ENCODE measurements at places on chromosomes 5 and 9.

DNA sequence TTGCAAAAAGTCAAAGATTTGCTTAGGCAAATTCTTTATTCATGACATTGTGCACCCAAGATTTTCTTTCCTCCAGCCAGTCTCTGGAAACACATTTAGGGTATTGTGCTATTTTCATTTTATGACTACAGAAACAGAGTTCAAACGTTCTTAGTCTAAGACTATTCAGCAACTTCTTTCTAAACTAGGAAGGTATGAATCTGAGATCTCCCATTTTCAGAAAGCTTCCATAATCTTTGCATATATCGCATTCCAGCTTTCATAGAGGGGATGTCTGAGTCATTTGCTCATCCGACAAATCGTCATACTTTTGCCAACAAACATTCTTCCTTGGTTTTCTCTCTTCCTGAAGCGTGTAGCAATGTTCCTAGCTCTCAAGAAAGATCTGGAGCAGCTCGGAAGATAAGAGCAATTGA, 1.6 kb upstream of the PAPPA start:
- DNase-seq, result no peak

DNA sequence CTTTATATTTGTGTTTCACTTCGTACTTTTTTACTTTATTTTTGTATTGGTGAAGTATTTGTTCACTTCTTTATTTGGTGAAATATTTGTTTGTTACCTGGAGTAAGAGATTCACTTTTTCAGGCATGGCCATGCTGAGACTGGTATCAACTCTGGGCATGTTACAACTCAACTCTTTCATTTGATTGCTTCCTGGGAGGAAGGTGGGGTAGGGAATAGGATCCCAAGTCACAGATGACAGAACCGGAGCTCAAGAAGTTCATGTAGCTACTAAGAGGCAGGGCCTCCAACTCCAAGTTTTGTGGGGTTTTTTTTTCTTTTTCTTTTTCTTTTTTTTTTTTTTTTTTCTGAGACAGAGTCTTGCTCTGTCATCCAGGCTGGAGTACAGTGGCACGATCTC, 6.1 kb upstream of the ADGRD2 start:
- no peak for DNase-seq

GRCh38 chr9:114131808-114132549, 23.4 kb upstream of the COL27A1 start:
- DNase-seq, result no peak

DNA sequence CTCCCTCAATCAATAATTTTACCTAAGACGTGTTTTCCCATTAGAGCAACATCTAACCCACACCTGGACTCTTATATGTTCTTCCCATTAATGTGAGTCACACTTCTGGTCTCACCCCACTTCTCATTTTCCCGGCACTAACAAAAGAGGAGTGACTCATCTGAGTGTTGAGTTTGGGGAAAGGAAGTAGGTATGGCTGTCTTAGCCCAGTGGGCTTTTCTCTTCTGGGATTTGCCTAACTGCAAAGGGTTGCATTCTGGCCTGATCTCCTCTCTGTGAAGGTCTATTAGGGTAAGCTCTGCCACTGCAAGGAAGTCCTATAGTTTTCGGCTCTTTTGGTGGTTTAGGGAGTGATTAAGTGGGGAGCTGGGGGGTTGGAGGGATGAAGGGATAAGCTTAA, 195.6 kb downstream of the KIAA0825 start:
- DNase-seq, result no peak

DNA sequence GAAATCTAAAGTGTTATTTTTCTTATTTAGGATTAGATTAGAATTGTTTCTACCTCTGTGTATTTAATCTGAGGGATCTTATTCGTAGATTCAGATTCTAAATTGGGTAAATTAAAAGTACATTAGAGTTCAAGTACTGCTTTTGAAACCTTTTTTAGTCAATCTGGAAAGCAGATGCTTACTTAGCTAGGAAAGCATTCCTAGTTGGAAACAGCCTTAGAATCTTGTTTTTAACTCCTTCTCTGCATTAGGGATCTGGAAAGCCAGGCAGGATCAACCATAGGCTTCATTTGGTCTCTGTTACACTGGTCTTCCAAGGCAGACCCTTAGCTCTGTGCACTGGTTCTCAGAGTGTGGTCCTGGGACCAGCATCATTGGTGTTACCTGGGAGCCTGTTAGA, 247.4 kb downstream of the NR3C1 start:
- DNase-seq, result no peak

DNA sequence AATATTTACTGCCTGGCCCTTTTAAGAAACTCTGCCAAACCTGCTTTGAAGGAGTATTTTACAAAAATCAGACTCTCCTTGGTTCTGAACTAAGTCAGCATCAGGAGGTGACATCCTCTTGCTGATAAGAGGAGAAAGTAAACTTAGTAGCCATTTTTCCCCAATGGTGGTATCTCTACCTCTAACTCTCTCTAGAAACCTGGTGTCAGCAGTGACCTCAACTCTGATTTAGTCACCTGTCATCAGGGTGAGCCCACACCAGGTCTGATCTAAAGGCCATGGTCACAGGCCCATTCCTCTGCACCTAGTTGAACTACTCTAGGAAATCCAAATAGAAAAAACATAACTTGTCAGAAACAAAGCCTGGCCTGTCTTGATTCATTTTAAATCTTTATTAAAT, 4.2 kb downstream of the CARNMT1 start:
- no peak for DNase-seq

- no peak for DNase-seq
These were observed 162.9 kb upstream of the ACOT12 start for GRCh38 chr5:81556809-81557208.

GRCh38 chr9:137371521-137371941, 51.4 kb downstream of the EXD3 start:
- DNase-seq, result no peak

DNA sequence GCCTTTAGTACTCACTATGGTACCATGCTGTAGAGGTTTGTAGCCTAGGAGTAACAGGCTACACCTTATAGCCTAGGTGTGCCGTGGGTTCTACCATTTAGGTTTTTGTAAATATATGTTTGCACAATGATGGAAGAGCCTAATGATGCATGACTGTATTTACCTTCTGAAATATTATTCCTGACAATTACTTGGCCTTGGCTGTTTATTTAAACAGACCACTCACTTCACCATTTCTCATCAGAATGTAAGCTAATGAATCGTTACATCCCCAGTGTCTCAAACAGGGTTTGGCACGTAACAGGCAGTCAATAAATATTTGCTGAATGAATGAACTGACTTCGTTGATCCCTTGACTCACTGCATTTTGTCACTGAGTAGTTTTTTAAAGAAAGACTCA, 93.1 kb downstream of the MED27 start:
- DNase-seq, result no peak

- DNase-seq, result no peak
These were observed 600 bp downstream of the ENC1 start for GRCh38 chr5:74639807-74640449.

GRCh38 chr9:16912197-16912596, 41.7 kb upstream of the BNC2 start:
- no peak for DNase-seq

GRCh38 chr9:73167614-73168013, 15.9 kb downstream of the ANXA1 start:
- DNase-seq, result no peak

DNA sequence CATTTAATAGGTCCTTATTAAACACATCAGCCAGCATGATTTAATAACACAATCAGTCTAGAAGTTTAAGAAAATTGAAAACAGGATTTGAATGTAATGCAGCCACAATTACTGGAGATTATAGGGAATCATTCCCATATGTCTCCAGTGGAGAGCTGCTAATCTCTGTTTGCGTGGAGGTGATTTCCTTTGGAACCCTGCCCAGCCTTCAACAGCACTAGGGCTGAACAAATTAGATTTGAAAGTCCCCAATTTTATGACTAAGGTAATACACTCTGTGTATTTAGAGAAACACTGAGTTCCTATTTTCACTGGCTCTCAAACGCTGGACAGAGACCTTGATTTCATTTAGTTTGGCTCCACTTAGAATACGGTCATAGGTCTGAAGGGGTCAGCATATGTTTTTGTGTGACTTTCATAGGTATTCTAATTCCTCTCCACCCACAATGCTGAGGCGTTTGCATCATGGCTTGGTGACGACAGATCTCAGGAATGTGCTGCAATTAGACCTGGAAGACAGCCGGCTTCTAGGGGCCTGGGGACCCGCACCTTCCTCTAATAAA, 508.3 kb downstream of the EBF1 start:
- no peak for DNase-seq
